ENCODE measurements at places on chromosomes 6 and 20.

- DNase-seq, result no peak
These were observed 1.9 kb downstream of the MAPK14 start for GRCh38 chr6:36029464-36029863.

DNA sequence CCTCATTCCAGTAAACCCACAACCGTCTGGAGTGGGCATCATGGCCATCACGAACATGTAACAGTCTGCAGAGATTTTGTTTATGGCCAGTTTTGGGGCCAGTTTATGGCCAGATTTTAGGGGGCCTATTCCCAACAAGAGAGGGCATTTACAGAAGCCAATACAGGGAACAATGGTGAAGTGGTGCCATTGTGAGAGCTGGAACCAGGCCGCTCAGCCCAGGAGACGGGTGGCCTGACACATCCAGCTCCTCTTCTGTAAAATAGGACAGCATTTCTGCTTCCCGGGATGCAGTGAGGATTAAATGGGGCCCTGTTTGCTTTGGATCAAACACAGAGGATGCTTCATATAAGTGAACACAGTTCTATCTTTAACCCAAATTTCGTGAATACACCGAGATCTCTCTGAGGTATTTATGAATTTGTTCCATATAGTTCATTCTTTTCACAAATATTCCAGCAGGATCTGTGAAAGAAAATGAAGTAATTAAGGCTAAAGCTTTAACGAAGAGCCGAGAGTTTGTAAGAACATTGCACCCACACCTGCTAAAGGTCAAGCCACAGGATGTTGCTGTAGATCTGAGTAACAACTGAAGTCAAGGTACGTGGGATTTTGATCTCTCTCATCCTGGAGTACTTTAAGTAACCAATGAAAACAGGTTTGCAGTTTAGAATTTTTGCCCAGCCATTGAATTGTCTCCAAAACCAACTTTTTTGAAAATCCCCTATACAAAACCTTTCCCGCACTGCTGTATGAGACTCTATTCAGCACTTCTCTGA is 14.5 kb upstream of the SIRPG start:
- DNase-seq, result no peak

- DNase-seq, result no peak
These were observed 164.1 kb upstream of the JAG1 start for GRCh38 chr20:10837901-10838300.

- DNase-seq, result peak; percentile 81
These were observed 616 bp downstream of the TUBB start for GRCh38 chr6:30720738-30721197.

GRCh38 chr6:70667711-70668498 is at the start of gene SMAP1:
Gene SMAP1 (plus strand): TSS chr6:70667883. CDS start chr6:70668024, 141 bp downstream.
- peak; percentile 96 for DNase-seq

DNA sequence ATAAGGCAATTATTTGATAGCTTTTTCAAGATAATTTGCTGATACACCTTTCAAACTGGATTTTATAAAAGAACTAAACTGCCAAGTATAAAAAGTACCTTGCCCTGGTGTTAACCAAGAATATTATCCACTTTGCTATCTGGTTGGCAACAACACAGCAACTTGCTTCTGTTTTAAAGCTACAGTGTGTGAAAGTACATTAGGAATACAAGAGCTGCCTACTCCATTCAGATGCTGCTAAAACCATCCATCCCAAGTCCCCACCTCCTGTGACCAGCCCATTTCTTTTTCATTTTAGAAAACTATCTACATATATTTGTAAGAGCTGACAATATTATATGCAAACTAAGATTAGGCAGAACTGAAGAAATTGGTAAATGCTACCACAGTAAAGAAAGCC is 12.8 kb downstream of the CLDN20 start:
- DNase-seq, result no peak

- DNase-seq, result no peak
These were observed 2.2 kb downstream of the SMLR1 start for GRCh38 chr6:130829333-130829910.

GRCh38 chr6:151690303-151690702 is 117.2 kb upstream of the ESR1 start:
- no peak for DNase-seq

- DNase-seq, result peak; percentile 36
These were observed 32.5 kb upstream of the PIM1 start for GRCh38 chr6:37137201-37138090.

DNA sequence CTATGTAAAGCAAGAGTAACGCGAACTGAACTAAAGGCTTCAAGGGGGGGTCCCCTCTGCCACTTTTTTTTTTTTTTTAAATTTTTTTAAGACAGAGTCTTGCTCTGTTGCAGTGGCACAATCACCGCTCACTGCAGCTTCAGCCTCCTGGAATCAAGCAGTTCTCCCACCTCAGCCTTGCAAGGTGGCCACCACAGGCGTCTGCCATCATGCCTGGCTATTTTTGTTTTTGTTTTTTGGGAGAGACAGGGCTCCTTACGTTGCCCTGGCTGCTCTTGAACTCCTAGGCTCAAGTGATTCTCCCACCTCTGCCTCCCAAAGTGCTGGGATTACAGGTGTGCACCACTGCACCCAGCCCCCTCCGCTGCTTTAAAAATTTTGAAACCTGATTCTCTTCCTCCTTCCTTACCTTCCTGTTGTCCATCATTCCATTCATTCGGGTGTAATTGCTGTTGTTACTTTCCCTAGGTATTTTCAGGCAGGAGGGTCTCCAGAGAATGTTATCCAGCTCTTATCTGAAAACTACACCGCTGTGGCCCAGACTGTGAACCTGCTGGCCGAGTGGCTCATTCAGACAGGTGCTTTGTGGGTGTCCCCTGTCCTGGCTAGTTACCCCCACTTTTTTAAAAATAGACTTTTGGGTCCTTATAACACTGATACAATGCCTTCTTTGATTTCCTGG is 5.4 kb downstream of the NELFCD start:
- DNase-seq, result no peak

- DNase-seq, result peak; percentile 28
These were observed 1.1 kb upstream of the FAXC start for GRCh38 chr6:99350573-99350972.

DNA sequence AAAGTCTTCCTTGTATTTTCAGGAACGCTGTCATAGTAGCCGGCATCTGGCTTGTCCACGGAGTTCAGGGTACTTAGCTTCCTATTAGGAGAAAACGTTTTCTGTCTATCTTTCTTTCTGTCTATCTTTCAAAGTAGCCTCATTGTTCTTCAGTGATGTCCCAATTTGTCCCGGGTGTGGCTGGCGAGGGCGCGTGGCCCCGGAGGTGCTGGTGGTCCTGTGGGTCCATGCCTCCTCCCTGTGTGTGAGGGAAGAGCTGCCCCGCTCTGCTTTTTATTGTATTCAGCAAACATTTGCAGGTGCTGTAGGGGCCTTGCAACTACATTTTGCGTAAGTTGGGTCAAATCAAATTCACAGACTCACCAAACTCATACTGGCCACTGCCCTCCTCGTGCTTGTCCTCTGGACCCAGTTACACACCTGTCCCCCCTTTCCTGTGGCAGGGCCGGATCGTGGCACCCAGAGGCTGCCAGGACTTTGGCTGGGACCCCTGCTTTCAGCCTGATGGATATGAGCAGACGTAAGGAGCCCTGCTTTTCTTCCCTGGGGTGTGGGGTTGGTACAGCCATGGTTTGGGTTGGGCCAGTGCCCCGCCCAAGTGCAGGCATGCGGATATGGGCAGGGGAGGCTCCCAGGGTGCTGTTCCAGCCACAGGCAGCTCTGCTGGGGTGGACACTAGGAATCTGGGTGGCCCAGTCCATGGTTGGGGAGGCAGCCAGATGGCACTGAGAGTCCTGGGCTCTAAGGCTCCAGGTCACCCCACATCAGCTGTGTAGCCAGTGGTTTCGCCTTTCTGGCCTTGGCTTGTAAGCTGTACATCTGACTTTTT is 12.3 kb downstream of the ITPA start:
- no peak for DNase-seq

DNA sequence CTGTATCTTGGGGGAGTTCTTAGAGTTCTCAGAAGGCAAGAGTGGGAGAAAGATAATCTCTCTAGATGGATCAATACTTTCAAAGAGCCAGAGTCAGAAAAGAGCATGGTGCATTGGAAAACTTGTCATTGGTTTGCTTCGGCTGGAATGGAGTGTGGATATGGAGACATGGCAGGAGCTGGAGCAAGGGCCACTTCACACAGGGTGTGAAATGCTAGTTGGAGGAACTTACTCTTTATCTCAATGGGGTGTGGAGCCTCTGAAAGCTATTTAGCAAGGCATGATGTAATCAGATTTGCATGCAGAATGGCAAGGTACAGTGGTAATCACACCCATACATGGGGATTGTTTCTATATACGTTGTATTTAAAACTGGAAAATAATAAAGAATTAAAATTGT is 31.5 kb upstream of the PAQR8 start:
- DNase-seq, result no peak

DNA sequence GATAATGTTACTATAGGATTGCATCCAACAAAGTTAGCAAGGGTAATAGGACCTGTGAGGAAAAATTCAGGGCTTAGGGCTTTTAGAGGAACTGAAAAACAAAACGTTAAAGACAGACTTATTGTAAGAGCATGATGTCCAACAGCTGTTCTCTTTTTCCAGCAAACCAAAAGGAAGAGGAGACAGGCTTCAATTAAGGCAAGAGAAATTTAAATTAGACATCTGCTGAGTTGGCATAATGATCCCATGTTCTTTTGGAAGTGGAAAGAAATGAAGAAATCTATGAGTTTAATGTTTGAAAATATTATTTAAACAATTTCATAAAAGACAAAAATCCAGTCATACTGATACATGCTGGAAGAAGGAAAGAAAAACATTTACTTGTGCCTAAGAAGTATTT is 95.7 kb upstream of the HMGCLL1 start:
- no peak for DNase-seq

- no peak for DNase-seq
These were observed 24.1 kb downstream of the BPIFB4 start for GRCh38 chr20:33103556-33103955.

Data from glutamatergic neuron (in vitro differentiated cells).